ENCODE measurements at places on chromosomes 6 and 20.
A peak's percentile ranks its signal among the peaks of the same experiment; 100 is the strongest.

- no peak for DNase-seq
These were observed 213.7 kb upstream of the CITED2 start for GRCh38 chr6:139588076-139588639.

DNA sequence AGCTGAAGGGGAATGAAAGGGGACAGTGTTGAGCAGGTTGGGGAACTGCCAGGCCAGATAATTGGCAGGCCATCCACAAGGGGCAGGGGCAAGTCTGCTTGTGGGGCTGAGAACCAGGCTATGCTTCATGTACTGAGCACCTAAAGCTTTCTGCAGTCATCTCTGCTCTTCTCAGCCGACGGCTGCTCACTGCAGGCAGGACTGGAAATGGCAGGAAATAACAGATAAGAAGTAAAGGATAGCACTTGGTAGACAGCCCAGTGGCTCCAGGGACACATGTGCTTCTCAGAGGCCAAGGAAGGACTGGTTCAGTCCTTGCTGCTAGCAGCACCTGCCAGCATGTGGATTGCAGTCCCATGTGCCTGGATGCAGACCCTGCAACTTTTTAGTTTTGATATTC is 89.8 kb downstream of the CD164 start:
- no peak for DNase-seq

DNA sequence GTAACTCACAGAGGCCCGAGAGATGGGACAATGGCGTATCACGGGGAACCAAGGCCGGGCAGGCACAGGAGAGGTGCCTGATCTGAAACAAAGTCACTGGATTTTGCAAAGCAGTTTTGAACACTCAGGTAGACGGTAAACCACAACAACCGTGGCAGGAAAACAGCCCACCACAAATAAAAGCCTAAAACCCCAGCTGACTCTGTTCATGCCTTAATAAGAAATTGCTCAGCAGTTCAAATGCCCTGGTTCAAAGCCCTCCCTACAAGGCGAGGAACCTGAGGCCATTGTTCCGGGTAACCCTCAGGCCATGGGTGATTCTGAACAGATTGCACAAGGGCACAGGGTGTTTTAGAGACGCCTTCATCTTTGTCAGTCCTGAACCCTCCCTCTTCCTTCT is 114.2 kb downstream of the MAP3K7 start:
- no peak for DNase-seq

DNA sequence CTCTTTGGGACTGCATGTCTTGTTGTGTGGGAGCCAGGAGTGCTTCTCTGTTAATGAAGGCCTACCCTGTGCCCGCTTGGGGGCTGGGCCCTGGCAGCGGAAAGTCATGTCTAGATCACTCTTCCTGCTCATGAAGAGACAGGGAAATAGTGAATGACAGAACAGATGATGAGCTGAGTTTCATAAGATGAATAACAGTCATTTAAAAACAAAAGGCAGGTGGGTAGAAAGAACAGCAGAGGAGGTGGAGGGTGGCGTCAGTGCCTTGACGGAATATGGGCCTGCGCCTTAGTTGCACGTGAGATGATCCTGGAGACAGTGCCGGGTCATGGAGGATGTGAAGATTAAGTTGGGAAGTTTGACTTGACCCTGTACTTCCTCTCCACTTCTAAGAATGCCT is 85.5 kb downstream of the ARID1B start:
- DNase-seq, result no peak

DNA sequence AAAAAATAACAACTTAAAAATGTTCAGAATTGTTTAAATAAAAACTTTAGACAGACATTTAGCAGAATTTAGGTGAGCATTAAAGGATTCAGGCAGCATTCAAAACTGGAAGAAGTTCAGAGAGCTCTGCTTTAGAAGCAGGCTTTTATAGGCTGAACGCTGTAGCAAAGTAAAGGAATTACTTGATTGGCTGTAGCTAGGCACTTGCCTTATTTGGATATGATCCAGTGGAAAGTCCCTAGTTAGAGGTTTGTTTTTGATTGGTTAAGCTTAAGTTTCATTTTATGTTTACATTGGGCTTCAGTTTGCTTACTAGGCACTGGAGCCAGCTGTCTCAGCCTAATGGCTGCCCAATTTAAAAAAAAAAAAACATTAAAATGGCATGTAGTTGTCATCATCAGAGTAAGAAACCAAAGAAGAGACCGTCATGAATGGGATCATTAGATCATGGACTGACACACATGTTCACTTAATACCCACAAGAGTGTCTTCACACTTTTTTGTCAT is 65.1 kb downstream of the CBFA2T2 start:
- peak; percentile 77 for DNase-seq

DNA sequence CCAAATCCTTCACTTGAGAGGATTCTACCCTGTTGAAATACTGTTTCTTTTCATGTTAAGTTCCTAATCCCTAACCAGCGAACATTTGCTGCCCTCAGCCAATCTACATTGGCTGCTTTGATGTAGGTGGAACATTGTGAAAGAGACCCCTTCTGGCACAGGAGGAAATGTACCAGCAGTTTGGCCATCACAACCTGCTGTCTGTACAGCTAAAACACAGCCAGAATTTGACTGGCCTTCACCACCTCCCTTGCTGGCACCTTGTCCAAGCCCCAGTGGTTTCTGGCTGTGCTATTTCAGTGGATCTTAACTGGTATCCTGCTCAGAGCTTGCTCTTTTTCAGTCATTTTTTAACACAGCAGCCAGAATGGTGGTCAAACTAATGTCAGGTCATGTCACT is 202.1 kb upstream of the EPHA7 start:
- DNase-seq, result no peak

DNA sequence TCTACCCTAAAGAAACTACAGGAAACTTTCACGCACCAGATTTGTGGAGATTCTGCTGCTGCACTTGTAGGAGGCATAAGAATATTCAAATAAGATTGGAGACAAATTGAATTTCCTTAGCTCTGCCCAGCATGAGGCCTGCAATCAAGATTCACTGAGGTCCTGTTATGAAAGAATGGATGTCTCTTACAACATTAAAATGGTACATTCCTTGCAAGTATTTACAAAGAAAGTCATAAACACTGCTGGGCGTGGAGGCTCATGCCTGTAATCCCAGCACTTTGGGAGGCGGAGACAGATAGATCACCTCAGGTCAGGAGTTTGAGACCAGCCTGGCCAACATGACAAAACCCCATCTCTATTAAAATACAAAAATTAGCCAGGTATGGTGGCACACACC is 74.0 kb upstream of the MAP3K4 start:
- DNase-seq, result peak; percentile 56

GRCh38 chr20:40993794-40994540 is 34.7 kb upstream of the TOP1 start:
- DNase-seq, result peak; percentile 35

DNA sequence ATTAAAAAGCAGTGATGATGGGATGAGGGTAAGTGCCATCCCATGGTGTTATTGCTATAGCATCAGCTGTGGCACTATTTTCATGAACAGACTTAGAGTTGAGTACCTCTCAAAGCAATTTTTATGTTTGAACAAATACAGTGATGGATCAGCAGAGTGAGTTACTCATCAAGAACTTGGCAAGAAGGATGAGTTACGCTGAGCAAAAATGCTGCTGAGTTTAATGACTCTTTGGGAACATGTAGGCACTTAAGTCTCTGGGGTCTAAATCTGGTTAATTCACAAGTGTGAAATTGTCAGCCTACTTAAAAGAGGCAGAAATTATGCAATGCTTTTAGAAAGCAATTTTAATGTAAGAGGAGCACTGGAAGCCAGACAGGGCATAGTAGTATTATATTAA is 78.5 kb upstream of the AHI1 start:
- DNase-seq, result peak; percentile 78

DNA sequence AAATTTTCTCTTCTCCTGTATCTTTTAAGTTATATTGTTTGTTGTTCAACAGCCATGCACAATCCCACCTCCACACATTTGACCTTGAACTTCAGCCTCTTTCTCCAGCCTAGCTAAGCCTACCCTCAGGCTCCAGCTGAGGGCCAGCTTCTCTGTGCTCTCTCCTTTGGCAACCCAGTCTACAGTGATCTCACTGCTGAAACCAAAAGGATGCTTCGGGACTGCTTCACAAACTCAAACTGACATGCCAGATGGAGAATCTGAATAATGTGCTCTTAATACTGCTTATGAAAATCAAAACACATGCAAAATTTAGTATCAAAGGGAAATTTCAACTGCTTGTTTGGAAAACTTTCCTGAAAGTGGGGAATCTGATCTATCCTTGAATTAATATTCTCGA is 16.1 kb upstream of the RIN2 start:
- peak; percentile 29 for DNase-seq

- DNase-seq, result no peak
These were observed 20.4 kb downstream of the MAFB start for GRCh38 chr20:40668449-40669228.

- no peak for DNase-seq
These were observed 1.1 kb downstream of the FAM184A start for GRCh38 chr6:119077391-119077642.

DNA sequence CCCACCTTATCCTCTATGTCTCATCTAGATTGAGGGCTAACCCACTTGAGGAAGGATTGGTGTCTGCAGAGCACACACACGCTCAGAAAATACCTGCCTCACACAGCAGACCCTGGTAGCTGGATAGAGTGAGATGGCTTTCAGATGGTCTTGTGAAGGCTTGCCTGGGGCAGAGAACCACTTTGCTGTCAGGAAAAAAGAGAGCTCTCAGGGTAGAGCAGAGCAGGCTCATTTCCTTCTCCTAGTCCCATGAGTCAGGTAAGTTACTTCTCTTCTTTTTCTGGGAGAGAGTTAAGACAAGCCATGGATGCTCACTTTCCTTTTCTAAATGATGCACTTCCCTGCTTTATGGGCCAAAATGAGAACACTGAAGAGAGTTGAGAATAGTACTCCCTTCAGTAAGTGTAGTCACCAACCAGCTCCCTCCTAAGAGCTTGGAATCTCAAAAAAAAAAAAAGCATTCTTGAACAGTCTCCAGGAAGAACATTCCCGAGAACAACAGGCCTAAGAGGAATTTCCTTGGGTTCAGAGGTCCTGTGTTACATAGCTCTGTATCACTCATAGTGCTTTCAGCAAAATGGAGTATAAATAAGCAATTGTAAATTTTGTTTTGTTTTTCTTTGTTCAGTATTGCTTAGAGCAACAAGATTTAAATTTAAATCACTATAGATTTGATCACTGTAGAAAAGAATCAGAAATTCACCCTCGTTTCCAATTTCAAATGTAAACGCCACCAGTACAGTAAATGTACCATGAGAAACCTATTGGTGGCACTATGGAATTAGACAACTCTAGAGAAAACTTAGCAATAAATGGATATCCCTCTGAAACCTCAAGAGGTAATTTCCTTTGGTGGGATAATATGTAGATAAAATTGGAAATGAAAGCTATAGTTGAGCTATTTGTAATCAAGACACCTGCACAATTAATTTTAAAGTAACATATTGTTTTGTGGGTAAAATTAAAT is 530.3 kb downstream of the RFPL4B start:
- DNase-seq, result peak; percentile 94

DNA sequence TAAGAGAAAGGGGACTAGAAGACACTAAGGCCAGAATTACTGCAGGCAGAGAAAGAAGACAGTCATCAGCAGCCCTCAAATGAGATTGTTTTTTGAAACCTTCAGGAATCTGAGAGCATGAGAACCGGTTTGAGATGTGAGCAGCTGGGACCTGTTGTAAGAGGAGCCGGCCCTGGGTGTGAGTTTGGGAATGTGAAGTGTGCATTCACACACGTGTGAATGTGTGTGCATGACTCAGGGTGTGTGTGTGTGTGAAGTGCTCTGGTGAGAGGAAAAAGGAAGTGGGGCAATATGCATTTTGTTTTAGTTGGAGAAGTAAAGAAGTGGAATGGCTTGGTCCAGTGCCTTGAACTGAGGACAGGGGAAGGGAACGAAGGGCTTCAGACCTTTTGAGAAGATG is 4.3 kb downstream of the SCUBE3 start:
- DNase-seq, result peak; percentile 67

DNA sequence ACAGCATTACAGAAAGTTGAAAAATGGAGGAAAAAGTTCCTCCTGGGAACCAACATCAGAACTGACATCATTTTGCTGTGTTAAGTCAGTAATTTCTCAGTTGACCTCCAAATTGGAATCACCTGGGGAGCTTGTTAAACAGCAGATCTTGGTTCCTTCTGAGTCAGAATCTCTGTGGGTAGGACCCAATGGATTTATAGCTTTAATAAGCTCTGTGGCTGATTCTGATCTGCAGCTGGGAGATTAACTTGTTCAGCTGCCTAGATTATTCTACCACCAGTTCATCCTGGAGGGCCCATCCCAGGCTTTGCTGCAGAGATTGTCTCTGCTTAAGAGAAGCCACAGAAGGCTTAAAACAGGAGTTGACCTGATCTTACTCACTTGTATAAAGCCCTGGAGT is 90.7 kb upstream of the POPDC3 start:
- peak; percentile 81 for DNase-seq

GRCh38 chr20:52533401-52533800 is 341.8 kb upstream of the ZFP64 start:
- no peak for DNase-seq

GRCh38 chr6:25435416-25435985 is 156.3 kb downstream of the CARMIL1 start:
- no peak for DNase-seq

GRCh38 chr6:167768471-167769215 is 58.1 kb upstream of the AFDN start:
- no peak for DNase-seq

GRCh38 chr6:17220040-17220910 is 60.9 kb upstream of the RBM24 start:
- DNase-seq, result no peak

DNA sequence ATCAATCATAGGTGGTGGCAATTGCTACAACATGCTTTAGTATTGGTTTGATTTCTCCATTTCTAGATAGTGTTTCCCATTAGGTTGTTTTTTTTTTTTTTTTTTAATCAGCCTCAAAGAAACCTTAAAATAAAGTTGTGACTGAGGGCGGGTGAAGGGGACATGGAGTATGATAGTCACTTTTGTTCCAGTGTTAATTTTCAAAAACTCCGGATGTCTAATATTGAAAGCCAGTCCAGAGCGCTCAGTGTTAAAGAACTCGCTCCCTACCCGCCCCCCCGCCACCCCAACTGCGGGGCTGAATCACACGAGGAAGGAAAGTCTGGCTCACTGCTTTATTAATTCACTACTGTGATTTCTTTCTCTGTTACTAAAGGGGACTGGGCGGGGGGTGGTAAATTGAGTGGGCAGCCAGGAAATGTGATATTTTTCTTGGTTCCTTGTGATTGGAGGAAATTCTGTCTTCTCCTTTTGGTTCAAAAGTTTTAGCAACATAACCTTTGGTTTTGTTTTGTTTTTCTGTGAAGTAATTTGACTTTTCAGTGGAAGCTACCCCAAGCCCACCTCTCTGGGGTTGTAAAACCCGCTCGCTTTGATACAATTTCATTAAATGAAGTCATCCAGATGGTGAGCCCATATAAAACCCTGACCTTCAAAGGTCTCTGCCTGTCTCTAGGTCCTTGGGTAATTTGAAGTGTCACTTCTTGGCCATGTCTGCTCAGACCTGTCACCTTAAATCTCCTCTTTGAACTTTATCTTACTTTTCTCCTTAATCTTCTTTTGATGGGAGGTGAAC is 38.0 kb downstream of the TNFAIP3 start:
- peak; percentile 30 for DNase-seq

- DNase-seq, result no peak
These were observed 15.5 kb downstream of the TGM3 start for GRCh38 chr20:2311329-2311728.

Data from AG10803 (cell line).